ENCODE measurements at places on chromosomes 12 and 14. TPM values are rescaled to one million over a fixed set of nuclear protein-coding genes. Genes with fewer than 3 reads are reported as not detected.

MANSC1 gene
- 35.4 TPM for polyA plus RNA-seq

RCOR1 gene
- polyA plus RNA-seq = 42.2 TPM

TECPR2 gene
- 15.0 TPM for polyA plus RNA-seq

LBHD2 gene
- polyA plus RNA-seq = not detected

BDKRB1 gene
- polyA plus RNA-seq = 0.76 TPM

TSHR gene
- not detected for polyA plus RNA-seq

KSR2 gene
- 0.66 TPM for polyA plus RNA-seq

SRRM4 gene
- 0.10 TPM for polyA plus RNA-seq

RIMBP2 gene
- 14.5 TPM for polyA plus RNA-seq

STAC3 gene
- polyA plus RNA-seq = 2.2 TPM

DHRS2 gene
- 84.3 TPM for polyA plus RNA-seq

E2F7 gene
- 8.0 TPM for polyA plus RNA-seq

CBLN3 gene
- 2.2 TPM for polyA plus RNA-seq

SIX6 gene
- not detected for polyA plus RNA-seq

AMHR2 gene
- 0.58 TPM for polyA plus RNA-seq

RNASE13 gene
- polyA plus RNA-seq = 0.95 TPM

TMPRSS12 gene
- not detected for polyA plus RNA-seq

CMKLR1 gene
- 5.9 TPM for polyA plus RNA-seq

KRT71 gene
- polyA plus RNA-seq = 0.30 TPM

PPHLN1 gene
- 57.2 TPM for polyA plus RNA-seq

CCDC177 gene
- 0.08 TPM for polyA plus RNA-seq

DGKA gene
- 28.1 TPM for polyA plus RNA-seq

ADGRD1 gene
- polyA plus RNA-seq = 15.4 TPM
